ENCODE measurements at places on chromosomes 7 and 10. TPM values are rescaled to one million over a fixed set of nuclear protein-coding genes. Genes with fewer than 3 reads are reported as not detected.
A peak's percentile ranks its signal among the peaks of the same experiment; 100 is the strongest.

Gene COL28A1
- total RNA-seq, result 3.0 TPM

Gene EPHB4
- total RNA-seq, result 20.5 TPM

Gene SLC25A40
- 15.9 TPM for total RNA-seq

DNA sequence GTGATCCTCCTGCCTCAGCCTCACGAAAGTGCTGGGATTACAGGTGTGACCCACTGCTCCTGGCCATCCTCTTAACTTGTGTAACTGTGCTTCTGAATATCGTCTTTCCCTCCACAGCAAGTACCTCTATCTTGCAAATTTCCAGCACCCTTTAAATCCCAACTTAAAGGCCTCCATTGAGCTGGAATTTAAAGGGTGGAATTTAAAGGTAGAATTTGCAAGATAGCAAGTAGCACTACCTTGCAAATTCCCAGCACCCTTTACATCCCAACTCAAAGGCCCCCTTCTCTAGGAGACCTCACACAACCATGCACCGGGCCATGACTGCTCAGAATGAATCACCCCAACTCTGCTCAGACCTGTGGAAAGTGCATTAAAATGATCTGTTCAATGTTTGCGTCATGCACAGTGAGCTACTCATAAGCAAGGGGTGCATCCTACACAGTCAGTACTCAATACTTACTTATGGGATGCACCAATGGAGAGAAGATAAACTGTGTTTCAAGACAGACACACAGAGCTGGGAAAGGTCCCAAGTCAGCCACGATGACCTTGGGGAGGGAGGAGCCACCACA lies 17.8 kb upstream of the SDK1 start:
- H3K4me1 ChIP-seq, result peaks cover 33% of the 10 kb centered on the region
- H3K36me3 ChIP-seq, result no peaks in the 10 kb centered on the region
- H3K4me3 ChIP-seq, result no peak overlapping the region
- DNase-seq, result no peak

Gene OR2A7
- 2.0 TPM for total RNA-seq

Gene APBB1IP
- 9.2 TPM for total RNA-seq

DNA sequence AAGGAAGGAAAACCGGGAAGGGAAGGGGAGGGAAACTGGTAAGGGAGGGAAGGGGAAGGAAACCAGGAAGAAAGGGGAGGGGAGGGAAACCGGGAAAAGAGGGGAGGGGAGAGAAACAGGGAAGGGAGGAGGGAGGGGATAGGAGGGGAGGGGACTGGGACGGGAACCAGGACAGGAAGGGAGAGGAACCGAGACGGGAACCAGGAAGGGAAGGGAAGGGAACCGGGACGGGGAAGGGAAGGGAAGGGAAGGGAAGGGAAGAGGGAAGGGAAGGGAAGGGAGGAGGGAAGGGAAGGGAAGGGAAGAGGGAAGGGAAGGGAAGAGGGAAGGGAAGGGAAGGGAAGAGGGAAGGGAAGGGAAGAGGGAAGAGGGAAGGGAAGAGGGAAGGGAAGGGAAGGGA lies 13.6 kb downstream of the C10orf67 start:
- no peak overlapping the region for H3K27ac ChIP-seq
- DNase-seq, result no peak
- no peaks in the 10 kb centered on the region for H3K36me3 ChIP-seq
- no peaks in the 10 kb centered on the region for H3K27me3 ChIP-seq

Gene SRRM3
- 4.3 TPM for total RNA-seq

DNA sequence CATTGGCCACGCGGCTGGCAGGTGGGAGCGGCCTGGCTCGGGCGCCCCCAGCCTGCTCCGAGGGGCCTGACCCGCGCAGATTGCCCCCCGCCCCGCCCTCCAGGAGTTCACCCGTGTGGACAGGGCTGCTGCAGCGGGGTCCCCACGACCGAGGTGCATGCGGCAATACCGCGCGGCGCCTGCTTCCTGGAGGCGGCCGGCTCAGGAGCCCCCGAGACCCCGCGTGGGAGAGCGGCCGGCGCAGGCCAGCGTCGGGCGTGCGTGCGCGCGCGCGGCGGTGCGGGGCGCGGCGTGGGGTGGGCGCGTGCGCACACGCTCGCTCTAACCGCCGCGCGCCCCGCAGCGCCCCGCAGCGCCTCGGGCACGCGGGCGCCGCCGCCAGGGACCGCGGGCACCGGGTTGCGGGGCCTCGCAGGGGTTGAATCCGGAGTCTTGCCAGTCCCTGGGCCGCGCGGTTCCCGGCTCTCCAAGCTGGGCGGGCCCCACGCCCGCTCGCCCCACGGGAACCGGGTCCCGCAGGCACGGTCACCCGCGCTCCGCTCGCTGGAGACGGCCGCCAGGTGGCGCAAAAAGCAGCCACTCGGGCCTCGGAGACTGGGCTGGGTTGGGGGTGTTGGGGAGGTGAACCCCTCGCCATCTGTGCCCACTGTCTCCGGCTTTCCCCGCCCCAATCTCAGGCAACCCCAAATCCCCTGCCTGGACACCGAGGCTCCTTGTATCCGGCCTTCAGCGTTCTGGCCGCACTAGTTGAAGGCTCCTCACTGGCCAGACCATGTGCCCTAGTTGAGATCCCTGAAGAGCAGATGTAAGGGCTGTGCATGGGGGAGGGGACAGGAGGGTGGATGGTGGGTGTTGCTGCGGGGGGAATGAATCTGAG lies 1.3 kb upstream of the ACHE start:
- peaks cover 25% of the 10 kb centered on the region for H3K4me1 ChIP-seq
- DNase-seq, result no peak
- peaks cover 8% of the 10 kb centered on the region for H3K27me3 ChIP-seq
- H3K27ac ChIP-seq, result no peak overlapping the region
- H3K36me3 ChIP-seq, result no peaks in the 10 kb centered on the region

DNA sequence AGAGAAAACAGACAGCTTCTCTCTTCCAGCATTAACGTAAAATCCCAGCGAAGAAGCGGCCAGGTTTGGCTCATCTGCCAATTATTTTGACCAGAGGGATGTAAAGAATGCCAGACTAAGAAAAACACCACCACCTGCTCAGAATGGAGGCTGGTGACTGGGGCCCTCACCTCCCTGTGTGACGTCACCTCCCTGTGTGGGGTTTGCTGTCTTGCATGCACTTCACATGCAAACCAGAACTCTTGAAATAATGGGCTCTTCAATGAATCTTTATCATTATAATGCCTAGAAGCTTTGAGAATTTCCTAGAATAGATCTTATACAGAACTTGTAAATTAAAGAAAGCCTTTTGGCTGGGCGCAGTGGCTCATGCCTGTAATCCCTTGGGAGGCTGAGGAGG lies 101.8 kb upstream of the WAC start:
- H3K27me3 ChIP-seq, result no peaks in the 10 kb centered on the region
- DNase-seq, result no peak
- no peak overlapping the region for H3K27ac ChIP-seq
- H3K36me3 ChIP-seq, result no peaks in the 10 kb centered on the region
- H3K4me1 ChIP-seq, result no peaks in the 10 kb centered on the region
- no peak overlapping the region for H3K4me3 ChIP-seq

- no peak for DNase-seq
- no peak overlapping the region for H3K4me3 ChIP-seq
- no peak overlapping the region for H3K27ac ChIP-seq
- no peaks in the 10 kb centered on the region for H3K27me3 ChIP-seq
- no peaks in the 10 kb centered on the region for H3K4me1 ChIP-seq
These were observed 97.1 kb upstream of the ARID5B start for GRCh38 chr10:61804414-61804813.

DNA sequence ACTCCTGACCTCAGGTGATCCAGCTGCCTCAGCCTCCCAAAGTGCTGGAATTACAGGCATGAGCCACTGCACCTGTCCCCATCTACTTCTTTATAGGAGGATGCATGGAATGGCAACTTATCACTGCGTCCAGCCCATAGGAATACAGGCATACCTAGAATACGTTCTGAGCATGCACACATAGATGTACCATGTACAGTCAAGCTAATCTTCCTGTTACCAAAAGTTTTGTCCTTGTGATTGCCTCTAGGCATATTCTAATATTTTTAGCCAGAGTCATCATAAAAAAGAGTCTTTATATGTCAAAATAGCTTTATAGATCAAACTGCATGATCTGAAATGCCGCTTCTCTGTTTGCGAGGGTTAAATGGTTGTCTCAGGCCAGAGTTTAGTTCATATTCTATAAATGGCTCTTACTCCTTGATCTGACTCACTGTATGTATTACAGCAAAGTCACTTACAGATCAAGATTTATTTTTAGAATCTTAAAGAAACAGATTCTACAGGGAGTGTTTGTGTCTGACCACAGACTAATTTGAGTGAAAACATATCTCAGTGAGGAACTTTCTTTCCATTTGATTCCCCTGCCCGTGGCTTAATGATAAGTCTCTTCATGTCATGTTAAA lies 210.9 kb downstream of the CREB5 start:
- no peaks in the 10 kb centered on the region for H3K27me3 ChIP-seq
- H3K4me1 ChIP-seq, result peaks cover 18% of the 10 kb centered on the region
- DNase-seq, result no peak
- peak overlapping the region; percentile 12 for H3K4me3 ChIP-seq

DNA sequence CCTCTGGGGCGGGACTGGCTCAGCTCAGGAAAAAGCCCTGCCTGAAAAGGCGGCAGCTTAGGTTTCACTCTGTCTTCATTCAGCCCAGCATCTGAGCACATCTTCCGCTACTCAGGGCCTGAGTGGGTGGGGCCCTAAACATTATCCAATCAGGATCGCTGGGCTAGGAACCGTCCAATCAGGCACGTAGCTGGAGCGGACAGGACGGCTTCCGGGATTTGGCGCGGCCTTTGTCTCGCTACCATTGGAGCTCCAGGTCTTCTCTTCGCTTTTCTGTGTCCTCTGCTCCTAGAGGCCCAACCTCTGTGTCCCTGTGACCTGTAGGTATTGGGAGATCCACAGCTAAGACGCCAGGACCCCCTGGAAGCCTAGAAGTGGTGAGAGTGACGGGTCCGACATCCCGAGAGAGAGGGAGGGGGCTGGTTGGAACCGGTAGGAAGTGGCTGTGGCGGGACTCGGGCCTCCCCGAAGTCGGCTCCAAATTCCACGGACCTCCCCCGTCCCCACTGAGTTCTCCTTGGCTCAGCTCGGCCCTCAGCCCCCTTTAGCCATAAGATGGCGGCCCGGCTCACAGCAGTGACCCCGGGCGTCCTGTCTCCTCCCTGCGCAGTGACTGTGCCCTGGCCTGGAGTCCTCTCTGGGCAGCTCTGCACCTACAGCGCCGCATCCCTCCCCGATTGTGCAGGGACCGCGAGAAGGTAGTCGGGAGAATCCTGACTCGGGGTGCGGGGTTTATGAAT lies 99.1 kb downstream of the ZNF680 start:
- H3K4me1 ChIP-seq, result no peaks in the 10 kb centered on the region
- H3K4me3 ChIP-seq, result peak overlapping the region; percentile 87
- no peak overlapping the region for H3K27ac ChIP-seq
- H3K27me3 ChIP-seq, result no peaks in the 10 kb centered on the region
- DNase-seq, result peak; percentile 38
- no peaks in the 10 kb centered on the region for H3K36me3 ChIP-seq

Gene CPA4
- total RNA-seq, result not detected

GRCh38 chr7:127598318-127598717 lies 4.8 kb downstream of the FSCN3 start:
- no peaks in the 10 kb centered on the region for H3K4me1 ChIP-seq
- no peak for DNase-seq
- no peaks in the 10 kb centered on the region for H3K27me3 ChIP-seq
- no peaks in the 10 kb centered on the region for H3K36me3 ChIP-seq
- no peak overlapping the region for H3K27ac ChIP-seq
- no peak overlapping the region for H3K4me3 ChIP-seq

Gene GPR146
- total RNA-seq, result 9.0 TPM

Gene PURB
- 18.0 TPM for total RNA-seq

GRCh38 chr7:36781011-36781738 lies 56.9 kb upstream of the AOAH start:
- H3K4me1 ChIP-seq, result no peaks in the 10 kb centered on the region
- no peaks in the 10 kb centered on the region for H3K27me3 ChIP-seq
- H3K36me3 ChIP-seq, result no peaks in the 10 kb centered on the region
- no peak overlapping the region for H3K4me3 ChIP-seq

Gene RAMP3
- 76.5 TPM for total RNA-seq

- no peaks in the 10 kb centered on the region for H3K4me1 ChIP-seq
- H3K27ac ChIP-seq, result no peak overlapping the region
- no peaks in the 10 kb centered on the region for H3K27me3 ChIP-seq
- no peaks in the 10 kb centered on the region for H3K36me3 ChIP-seq
- no peak overlapping the region for H3K4me3 ChIP-seq
- DNase-seq, result no peak
These were observed 5.9 kb upstream of the SGMS1 start for GRCh38 chr10:50629495-50630122.

- peaks cover 15% of the 10 kb centered on the region for H3K4me1 ChIP-seq
- H3K4me3 ChIP-seq, result peak overlapping the region; percentile 53
- H3K27ac ChIP-seq, result no peak overlapping the region
- H3K27me3 ChIP-seq, result peaks cover 36% of the 10 kb centered on the region
- H3K36me3 ChIP-seq, result no peaks in the 10 kb centered on the region
These were observed 13.8 kb upstream of the PAX2 start for GRCh38 chr10:100731407-100732240.

- DNase-seq, result no peak
- no peaks in the 10 kb centered on the region for H3K36me3 ChIP-seq
- H3K27ac ChIP-seq, result no peak overlapping the region
- no peak overlapping the region for H3K4me3 ChIP-seq
- H3K4me1 ChIP-seq, result no peaks in the 10 kb centered on the region
- H3K27me3 ChIP-seq, result no peaks in the 10 kb centered on the region
These were observed 35.9 kb upstream of the CYP2C9 start for GRCh38 chr10:94902570-94902969.

Gene DMBT1
- total RNA-seq, result not detected

DNA sequence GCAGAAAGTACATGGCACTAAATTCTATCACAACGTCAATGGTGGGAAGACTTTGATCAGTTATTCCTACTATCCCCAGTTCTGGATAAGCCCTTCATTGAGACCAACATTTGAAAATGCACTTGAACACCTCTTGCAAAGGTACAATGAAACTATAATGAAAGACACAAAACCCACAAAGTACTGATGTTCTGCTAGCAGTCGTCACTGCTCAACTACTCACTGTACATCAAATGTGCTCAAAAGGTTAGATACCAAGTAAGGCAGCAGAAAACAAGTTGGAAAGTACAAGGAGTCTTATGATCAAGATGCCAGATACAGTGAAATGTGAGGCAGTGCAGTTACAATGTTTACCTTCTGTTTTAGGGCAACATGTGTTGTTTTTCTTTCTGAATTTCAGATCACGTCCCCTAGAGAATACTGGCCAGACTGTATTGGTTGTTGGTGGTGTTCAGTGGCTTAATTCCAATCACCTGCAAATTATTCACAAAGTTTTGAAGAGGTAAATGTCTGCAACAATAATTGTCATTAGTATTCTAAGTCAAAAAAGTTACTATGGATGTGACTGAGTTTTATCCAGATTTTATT lies 62.4 kb upstream of the WNT16 start:
- H3K4me3 ChIP-seq, result no peak overlapping the region
- H3K27ac ChIP-seq, result no peak overlapping the region
- H3K4me1 ChIP-seq, result no peaks in the 10 kb centered on the region
- H3K27me3 ChIP-seq, result no peaks in the 10 kb centered on the region
